NAMALWA (cell line): ENCODE measurements at places on chromosomes 13 and 19.
A peak's percentile ranks its signal among the peaks of the same experiment; 100 is the strongest.

GRCh38 chr19:54659300-54659699 lies 3.5 kb upstream of the LILRB4 start:
- no peak for DNase-seq

DNA sequence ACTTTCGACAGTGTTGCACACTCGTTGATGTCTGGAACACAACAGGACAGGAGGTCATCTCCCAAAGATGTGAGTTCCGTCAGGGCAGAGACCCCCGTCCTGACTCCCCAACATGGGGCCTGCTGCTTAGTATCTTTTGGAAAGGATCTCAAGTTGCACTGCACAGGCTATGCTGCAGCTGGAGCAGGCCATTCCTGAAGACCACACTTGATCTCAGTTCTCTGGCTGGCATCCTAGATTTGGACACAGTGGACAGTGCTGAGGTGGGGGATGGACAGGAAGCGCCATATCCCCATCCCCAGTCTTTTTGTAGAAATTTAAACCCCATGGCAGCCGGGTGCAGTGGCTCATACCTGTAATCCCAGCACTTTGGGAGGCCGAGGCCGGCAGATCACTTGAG lies 5.9 kb downstream of the ADGRE2 start:
- DNase-seq = no peak

GRCh38 chr13:50225193-50226155 lies 210.2 kb downstream of the KCNRG start:
- DNase-seq = no peak

- DNase-seq = no peak
Measured at GRCh38 chr13:84139561-84140158, 257.4 kb upstream of the SLITRK1 start.

GRCh38 chr13:98975822-98976261 lies 2.0 kb downstream of the DOCK9 start:
- DNase-seq = peak; percentile 89

- no peak for DNase-seq
Measured at GRCh38 chr13:113531041-113531873, 40.7 kb upstream of the DCUN1D2 start.

GRCh38 chr13:61029064-61029463 lies 386.6 kb downstream of the PCDH20 start:
- DNase-seq = peak; percentile 27

DNA sequence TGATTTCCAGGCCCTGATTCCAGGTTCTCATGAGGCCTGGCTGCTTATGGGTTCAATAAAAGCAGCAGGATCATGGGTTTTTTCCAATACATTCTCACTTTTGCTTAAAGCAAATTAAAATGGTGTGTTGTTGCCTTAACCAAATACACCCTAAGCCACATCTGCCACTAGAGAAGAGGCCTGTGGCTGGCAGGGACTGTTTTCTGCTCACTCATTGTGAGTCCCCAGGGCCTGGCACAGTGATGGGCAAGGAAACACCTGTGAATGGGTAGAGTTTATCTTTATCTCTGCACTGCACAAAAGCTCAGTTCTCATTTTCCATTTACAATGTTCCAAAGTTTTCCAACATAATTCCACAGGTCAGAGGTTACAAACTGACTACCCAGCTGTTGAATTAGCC lies 726.0 kb downstream of the UQCRFS1 start:
- peak; percentile 59 for DNase-seq

GRCh38 chr13:99267927-99268326 lies 9.7 kb upstream of the GPR18 start:
- no peak for DNase-seq

DNA sequence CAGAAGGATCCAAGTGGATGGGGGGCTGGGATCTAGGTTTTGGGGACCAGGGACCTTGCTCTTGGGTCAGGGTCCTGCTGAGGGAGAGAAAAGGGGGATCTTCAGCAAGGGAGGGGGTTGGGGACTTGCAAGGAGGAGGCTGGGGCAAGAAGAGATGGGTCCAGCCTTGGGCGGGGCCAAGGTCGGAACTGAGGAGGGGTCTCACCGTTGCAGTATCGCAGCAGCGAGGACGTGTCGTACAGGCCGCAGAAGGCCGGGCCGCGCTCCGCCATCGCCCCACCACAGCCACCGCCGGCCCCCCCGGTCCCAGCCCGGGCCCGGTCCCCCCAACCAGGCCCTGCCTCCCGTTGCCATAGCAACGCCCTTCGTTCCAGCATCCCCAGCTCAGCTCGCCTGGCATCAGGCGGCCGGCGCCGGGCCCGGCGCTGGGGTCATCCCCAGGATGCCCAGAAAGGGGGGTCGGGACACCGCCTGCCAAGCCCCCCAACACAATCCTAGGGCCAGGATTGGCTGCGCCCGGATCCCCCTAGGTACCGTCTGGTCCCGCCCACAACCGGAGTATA lies 6.0 kb upstream of the EML2 start:
- DNase-seq = no peak

DNA sequence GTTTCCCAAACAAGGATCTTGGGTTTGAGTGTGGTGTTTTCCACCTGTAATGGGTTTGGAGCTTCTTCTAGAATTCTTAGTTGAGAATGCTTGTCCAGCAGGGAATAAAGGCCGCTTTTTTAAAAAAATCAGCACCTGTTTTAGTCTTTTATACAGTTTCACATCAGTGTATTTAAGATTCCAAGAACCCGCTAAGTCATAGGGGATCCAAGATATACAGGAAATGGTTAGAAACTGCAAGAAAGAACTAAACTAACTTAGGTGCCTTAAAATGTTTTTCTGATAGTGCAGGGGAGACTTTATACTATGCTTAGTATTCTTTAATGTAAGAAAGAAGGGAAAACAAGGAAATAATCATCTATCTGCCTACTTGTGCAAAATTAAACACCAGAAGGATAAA lies 74.7 kb downstream of the C13orf42 start:
- DNase-seq = no peak

DNA sequence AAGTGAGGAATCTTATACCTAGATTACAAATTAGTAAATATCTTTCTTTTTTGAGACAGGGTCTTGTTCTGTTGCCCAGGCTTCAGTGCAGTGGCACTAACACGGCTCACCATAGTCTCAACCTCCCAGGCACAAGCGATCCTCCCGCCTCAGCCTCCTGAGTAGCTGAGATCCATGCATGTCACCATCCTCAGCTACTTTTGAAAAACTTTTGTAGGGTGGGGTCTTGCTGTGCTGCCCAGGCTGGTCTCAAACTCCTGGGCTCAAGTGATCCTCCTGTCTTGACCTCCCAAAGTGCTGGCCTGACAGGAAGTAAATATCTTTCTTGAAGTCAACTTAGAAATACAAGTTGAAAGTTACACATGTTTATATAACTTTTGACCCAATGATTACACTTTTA lies 20.0 kb upstream of the CEACAM20 start:
- DNase-seq = no peak

GRCh38 chr13:109345433-109345941 lies 440.9 kb downstream of the IRS2 start:
- DNase-seq = no peak

DNA sequence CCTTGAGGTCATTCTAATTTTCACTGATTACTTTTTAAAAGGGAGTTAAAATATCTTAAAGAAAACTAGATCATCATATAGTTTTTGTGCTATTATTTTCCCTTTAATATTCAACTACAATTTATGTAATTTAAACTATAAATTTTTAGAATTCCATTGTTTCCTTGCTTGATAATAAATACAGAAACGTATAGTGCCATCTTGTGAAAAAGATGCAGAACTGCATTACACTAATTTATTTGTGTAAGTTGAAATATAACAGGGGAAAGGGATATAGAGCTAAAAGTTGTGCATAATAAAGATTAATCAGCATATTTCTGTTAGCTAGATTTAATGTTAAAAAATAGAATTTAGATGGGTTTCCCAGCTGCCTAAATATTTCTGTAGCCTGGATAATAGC lies 61.5 kb upstream of the TDRD3 start:
- peak; percentile 57 for DNase-seq

DNA sequence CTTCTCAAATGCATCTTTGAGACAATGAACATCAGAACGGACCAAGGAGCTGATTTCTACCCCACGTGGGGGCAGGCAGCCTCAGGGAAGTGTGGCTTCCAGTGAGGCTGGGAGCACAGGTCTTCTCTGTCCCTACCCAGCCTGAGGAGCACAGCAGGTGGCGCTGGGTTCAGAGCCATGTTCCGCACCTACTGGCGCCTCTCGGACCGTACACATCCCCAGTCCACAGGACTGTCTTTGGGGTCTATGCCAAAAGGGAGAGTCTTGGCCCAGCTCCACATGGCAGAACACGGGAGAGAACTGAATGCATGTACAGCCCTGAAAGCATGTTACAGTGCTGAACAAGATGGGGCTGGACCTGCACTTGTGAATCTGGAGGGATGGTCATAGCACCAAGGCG lies 22.6 kb downstream of the SUGP1 start:
- DNase-seq = no peak

GRCh38 chr13:92177966-92178365 lies 779.5 kb downstream of the GPC5 start:
- DNase-seq = no peak

- DNase-seq = no peak
Measured at GRCh38 chr13:105971738-105972137, 563.7 kb downstream of the EFNB2 start.

GRCh38 chr13:74187564-74187963 lies 53.4 kb upstream of the KLF12 start:
- DNase-seq = no peak

DNA sequence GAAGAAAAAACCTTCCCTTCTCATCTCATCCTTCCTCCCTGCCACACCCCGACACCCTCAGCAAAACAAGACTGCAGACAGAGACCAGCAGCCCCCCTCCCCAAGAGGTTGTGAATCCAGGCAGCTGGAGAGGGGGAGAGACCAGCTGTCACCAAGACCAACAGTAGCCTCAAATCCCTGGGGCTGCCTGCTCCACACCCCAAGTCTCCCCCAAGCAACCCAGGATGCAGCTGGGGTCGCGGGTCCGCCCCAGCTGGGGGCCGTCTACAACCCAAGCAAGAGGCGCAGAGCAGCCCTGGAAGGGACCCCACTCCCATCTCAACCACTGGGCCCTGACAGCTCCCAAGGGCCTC lies 7.1 kb downstream of the KLF16 start:
- peak; percentile 73 for DNase-seq

- DNase-seq = no peak
Measured at GRCh38 chr19:37929355-37929923, 22.4 kb downstream of the SIPA1L3 start.

GRCh38 chr13:110576736-110577476 lies 15.4 kb upstream of the RAB20 start:
- no peak for DNase-seq

DNA sequence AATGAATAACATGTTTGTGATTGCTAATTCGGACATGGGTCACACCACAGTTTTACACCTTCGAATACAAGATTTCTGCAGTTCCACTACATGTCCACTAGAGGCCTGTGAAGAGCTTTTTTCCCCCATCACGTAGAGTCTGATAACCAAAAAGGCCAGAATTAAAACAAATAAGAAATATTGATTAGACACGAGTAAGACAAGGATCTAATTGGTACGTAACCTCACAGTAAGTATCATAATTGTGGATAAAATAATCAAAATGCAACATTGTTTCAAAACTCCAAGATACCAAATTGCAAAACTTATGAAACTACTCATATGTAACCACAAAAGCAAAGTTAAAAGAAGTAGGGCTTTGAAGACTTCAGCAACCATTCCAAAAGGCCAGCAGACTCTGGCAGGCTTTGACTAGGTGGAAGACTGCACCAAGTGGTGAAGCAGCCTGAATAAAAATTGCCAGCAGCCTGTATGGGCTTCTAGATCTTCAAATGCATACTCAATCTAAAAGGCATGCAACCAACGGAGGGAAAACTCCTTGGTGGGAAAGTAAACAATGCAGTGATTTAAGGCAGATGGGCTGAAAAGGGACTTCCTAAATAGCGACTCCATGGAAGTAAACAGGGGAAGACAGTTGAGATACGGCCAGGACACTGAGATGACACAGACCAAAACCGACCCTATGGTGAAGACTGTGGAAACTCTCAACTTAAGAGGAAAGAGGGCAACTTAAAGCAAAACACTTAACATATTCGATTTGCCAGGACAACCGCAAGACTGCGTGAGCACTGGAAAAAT lies 56.7 kb downstream of the STARD13 start:
- peak; percentile 66 for DNase-seq
